HCEC 1CT (cell line): ENCODE measurements at places on chromosomes 7 and 10.

DNA sequence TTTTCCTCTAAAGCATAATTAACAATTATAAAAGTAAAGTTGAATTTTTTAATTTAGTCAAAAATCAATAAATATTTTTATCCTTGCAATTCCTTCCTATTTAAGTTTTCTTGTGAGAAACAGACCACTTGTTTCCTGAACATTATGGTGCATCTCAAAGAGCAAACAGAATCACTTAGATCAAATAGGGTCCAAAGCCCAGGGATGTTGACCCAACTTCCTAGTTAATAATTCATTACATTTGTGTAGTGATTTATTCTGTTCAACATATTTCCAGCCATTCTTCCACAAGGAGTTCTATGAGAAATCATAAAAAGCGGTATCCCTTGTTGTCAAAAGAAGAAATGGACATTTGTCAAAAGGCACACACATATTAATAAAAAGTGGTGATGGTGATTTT lies 315.6 kb downstream of the LRRTM3 start:
- DNase-seq: no peak

- no peak for DNase-seq
Observed at GRCh38 chr10:98086837-98087708, 47.4 kb upstream of the R3HCC1L start.

DNA sequence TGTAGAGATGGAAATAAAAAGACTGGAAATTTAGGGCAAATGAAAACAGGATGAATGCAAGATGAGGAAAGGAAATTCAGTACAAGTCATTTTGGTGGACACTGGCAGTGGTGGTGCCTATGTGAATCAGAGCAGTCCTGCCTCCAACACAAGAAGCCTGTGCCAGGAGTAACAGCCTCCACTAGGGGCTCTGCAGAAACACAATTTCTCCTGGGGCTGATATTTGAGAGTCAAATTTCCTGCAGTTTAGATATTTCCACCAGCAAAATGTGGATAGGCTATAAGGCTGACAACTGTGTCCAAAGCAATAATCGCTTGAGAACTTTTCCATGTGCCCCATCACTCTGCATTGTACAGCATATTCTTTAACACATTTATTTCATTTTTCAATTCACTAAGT lies 4.7 kb upstream of the PLXDC2 start:
- no peak for DNase-seq

- no peak for DNase-seq
Observed at GRCh38 chr7:22842383-22842941, 19.8 kb upstream of the TOMM7 start.

GRCh38 chr7:129828989-129829736 lies 123.6 kb downstream of the UBE2H start:
- DNase-seq: no peak

- DNase-seq: peak; percentile 69
Observed at GRCh38 chr7:112779667-112780066, 10.5 kb downstream of the TMEM168 start.

DNA sequence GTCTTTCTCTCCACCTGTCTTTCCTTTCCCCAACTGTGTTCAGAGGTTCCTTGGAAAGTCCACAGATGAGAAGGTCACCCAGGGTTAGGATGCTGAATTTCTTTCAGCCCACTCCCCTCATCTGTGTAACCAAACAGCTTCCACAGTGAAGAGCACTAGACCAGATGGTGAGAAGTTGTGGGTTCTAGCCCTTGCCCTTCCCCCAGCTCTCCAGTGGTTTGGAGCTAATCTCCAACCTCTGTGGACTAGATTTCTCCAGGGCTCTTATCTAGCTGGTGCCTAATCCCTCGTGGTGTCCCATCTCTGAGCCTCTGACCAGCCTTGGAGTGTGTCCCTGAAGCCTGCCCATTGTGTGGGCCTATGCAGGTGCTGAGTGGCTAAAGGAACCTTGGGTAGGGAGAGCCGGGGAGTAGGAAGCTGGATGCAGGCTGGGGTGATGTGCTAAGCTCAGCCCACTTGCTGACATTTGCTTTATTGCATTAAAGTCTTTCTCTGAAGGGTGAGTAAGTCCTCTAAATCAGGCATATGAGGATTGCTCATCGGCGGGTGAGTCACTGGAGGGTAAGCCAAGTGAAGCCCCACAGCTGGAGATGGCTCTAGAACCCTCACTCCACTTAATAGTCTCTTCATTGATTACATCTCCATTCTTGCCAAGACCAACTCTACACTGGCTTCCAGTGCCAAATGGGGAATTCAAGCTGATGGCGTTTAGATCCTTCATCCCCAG lies 14.9 kb downstream of the DUSP5 start:
- DNase-seq: peak; percentile 97

GRCh38 chr10:110770243-110770642 lies 101.5 kb upstream of the PDCD4 start:
- DNase-seq: no peak

GRCh38 chr7:138606236-138606635 lies 94.9 kb downstream of the SVOPL start:
- DNase-seq: no peak
